Tibial artery (tissue), 4 donors: ENCODE measurements at places on chromosomes 2 and 18.

GRCh38 chr2:196801674-196802261, 2.3 kb upstream of the GTF3C3 start:
- H3K36me3 ChIP-seq = no peaks in the 10 kb centered on the region
- DNase-seq = no peak
- H3K27me3 ChIP-seq = no peaks in the 10 kb centered on the region
- H3K4me3 ChIP-seq = no peak overlapping the region
- H3K4me1 ChIP-seq = no peaks in the 10 kb centered on the region

DNA sequence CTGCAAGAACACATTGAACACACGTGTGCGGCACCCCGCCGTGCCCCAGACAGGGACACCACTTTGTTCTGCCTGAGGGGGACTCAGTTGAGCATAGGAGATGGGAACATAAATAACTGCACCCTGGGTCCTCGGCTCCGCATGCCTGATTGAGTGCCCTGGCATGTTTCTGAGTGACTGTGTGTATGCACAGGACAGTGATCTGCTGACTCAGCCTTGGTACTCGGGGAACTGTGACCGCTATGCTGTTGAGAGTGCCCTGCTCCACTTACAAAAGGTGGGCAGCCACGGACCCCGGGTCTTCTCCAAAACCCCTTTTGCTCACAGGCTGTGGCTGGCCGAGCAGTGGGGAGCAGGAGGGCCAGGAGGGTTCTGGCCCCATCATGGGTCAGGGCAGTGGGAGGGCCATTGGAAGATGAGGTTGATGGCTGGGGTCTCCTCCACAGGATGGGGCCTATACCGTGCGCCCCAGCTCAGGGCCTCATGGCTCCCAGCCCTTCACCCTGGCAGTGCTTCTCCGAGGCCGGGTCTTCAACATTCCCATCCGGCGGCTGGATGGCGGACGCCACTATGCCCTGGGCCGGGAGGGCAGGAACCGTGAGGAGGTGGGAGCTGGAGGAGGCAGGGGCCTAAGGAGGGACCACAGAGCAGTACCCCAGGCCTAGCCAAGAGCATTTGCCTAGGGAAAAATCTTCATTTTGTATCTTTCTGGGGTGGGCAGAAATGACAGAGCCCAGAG, 16.9 kb downstream of the SH2D6 start:
- peaks cover 45% of the 10 kb centered on the region for H3K4me1 ChIP-seq
- no peak overlapping the region for H3K4me3 ChIP-seq
- no peaks in the 10 kb centered on the region for H3K27me3 ChIP-seq
- H3K36me3 ChIP-seq = no peaks in the 10 kb centered on the region

- no peaks in the 10 kb centered on the region for H3K36me3 ChIP-seq
- H3K27ac ChIP-seq = no peak overlapping the region
- no peak overlapping the region for H3K4me3 ChIP-seq
- no peaks in the 10 kb centered on the region for H3K4me1 ChIP-seq
- no peaks in the 10 kb centered on the region for H3K27me3 ChIP-seq
Observed at GRCh38 chr2:140542627-140543026, 1588.2 kb downstream of the LRP1B start.

- no peak for DNase-seq
- no peaks in the 10 kb centered on the region for H3K27me3 ChIP-seq
- H3K4me3 ChIP-seq = no peak overlapping the region
- no peak overlapping the region for H3K27ac ChIP-seq
Observed at GRCh38 chr2:126253669-126254068, 402.3 kb upstream of the GYPC start.

GRCh38 chr2:17966798-17967197, 88.3 kb downstream of the KCNS3 start:
- no peak overlapping the region for H3K27ac ChIP-seq
- no peak overlapping the region for H3K4me3 ChIP-seq
- H3K4me1 ChIP-seq = no peaks in the 10 kb centered on the region
- H3K36me3 ChIP-seq = no peaks in the 10 kb centered on the region
- no peaks in the 10 kb centered on the region for H3K27me3 ChIP-seq
- DNase-seq = no peak
